ENCODE measurements at places on chromosomes 7 and 10. TPM values are rescaled to one million over a fixed set of nuclear protein-coding genes. Genes with fewer than 3 reads are reported as not detected.

Gene LLCFC1
- not detected for total RNA-seq

Gene GPR15LG
- not detected for total RNA-seq

Gene AKR1C1
- total RNA-seq, result 3.2 TPM

Gene OGDHL
- 2.6 TPM for total RNA-seq

Gene SLC25A40
- total RNA-seq, result 4.5 TPM

Gene FAM241B
- total RNA-seq, result 37.5 TPM

Gene RNF32
- 2.2 TPM for total RNA-seq

Gene NME8
- total RNA-seq, result not detected

Gene MSS51
- total RNA-seq, result 3.2 TPM

Gene AS3MT
- 1.7 TPM for total RNA-seq

Gene OR13A1
- 0.04 TPM for total RNA-seq

Gene HGF
- 0.15 TPM for total RNA-seq

Gene UFSP1
- 10.5 TPM for total RNA-seq

Gene SEMA3C
- total RNA-seq, result 28.0 TPM

Gene CCDC3
- total RNA-seq, result not detected

Gene CNNM2
- 7.2 TPM for total RNA-seq

Gene DGKI
- total RNA-seq, result 0.52 TPM

Gene LRRC17
- not detected for total RNA-seq

Gene SMKR1
- total RNA-seq, result 13.1 TPM

Gene ERVW-1
- total RNA-seq, result not detected

Gene SPDYE1
- not detected for total RNA-seq

Gene ACBD7
- total RNA-seq, result 5.4 TPM

Gene CPN1
- total RNA-seq, result not detected

Gene PHKG1
- total RNA-seq, result 0.75 TPM

Gene ASZ1
- total RNA-seq, result not detected

Gene INMT
- not detected for total RNA-seq

Gene IQCE
- total RNA-seq, result 9.7 TPM

Gene LRIT1
- total RNA-seq, result not detected

Gene C10orf105
- not detected for total RNA-seq

Gene GSDME
- 12.0 TPM for total RNA-seq

Gene NEUROD6
- not detected for total RNA-seq

Gene LOXL4
- 7.8 TPM for total RNA-seq

Gene RELN
- total RNA-seq, result 15.8 TPM

Gene BMI1
- total RNA-seq, result 119 TPM

Gene TACR2
- total RNA-seq, result not detected

Gene BTBD16
- not detected for total RNA-seq

Gene SSC4D
- total RNA-seq, result 0.86 TPM

Gene PHYHIPL
- total RNA-seq, result not detected

Gene PON3
- total RNA-seq, result not detected

Gene LIPM
- total RNA-seq, result not detected

Gene FAS
- total RNA-seq, result 4.8 TPM

Gene FBXO24
- total RNA-seq, result 0.40 TPM

Gene EN2
- total RNA-seq, result 2.3 TPM

Gene POR
- total RNA-seq, result 119 TPM

Gene NUTM2E
- not detected for total RNA-seq

Gene LDB3
- 0.04 TPM for total RNA-seq

Gene VWDE
- 7.7 TPM for total RNA-seq

Gene CDNF
- 1.2 TPM for total RNA-seq

Gene WDR37
- 7.1 TPM for total RNA-seq

Gene FAM20C
- 87.9 TPM for total RNA-seq

Gene OPN1SW
- total RNA-seq, result not detected

Gene KCNH2
- total RNA-seq, result 1.6 TPM

Gene C10orf62
- total RNA-seq, result not detected

All from PC-3 (cell line).